T-helper 17 cell (primary cell): ENCODE measurements at places on chromosomes 6 and 20.

DNA sequence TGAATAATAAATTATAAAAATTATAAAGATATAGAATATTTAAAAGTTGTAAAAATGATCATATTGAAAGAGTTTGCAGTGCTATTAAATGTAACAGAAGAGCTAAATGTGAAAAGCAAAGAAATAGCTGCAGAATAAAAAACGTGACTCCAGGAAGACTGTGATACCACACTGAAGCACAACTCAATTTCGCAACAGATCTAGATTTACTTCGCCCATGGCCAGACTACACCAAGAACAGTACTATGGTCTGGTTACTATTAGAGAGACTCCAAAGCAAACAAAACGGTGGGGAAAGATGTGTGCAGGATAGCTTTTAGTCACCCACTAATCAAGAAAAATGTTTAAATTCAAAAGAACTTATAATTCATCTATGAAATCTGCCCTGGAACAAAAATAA lies 1.9 kb downstream of the CHD6 start:
- DNase-seq = no peak

GRCh38 chr6:108673153-108673552 lies 112.4 kb downstream of the FOXO3 start:
- no peak for DNase-seq

DNA sequence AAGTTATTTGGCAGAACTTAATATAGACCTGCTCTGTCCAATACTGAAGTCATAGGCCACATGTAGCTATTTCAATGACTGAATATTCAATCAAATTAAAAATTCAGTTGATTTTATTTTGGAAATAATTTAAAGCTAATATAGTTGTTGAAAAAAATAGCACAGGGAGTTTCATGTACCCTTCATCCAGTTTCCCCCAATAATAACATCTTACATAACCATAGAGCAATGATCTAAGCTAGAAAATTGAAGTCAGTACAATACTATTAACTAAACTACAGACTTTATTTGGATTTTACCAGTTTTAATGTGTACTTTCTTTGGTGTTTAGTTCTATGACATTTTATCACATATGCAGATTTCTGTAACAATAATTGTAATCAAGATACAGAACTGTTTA lies 212.2 kb upstream of the HDDC2 start:
- DNase-seq = no peak

DNA sequence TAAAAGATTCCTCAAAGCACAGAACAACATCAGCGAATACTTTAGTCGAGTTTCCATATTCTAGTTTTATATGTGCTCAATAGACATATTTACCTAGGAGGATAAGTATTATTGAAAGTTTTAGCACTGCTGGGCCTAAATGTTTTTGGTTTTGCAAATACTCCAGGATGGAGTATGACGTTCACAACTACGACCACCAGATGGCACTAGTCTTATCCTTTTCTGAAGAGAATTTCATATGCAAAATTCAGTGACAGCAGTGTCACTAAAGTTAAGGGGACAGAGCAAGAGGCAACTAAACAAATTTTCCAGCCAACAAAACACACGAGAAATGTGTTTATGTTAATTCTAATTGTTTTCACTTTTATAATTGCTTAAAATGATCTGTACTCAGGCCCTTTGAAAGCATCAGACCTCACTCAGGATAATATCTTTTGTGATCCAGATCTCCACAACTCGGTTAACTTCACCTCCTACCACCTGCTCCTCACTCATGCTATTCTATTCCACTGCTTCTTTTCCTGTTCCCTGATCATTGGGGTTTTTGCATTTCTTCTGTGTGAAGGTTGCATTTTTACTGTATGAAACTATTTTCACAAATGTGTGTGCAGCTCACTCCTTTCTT lies 220.8 kb downstream of the TRDN start:
- no peak for DNase-seq

GRCh38 chr6:5353971-5354370 lies 92.7 kb downstream of the FARS2 start:
- no peak for DNase-seq

DNA sequence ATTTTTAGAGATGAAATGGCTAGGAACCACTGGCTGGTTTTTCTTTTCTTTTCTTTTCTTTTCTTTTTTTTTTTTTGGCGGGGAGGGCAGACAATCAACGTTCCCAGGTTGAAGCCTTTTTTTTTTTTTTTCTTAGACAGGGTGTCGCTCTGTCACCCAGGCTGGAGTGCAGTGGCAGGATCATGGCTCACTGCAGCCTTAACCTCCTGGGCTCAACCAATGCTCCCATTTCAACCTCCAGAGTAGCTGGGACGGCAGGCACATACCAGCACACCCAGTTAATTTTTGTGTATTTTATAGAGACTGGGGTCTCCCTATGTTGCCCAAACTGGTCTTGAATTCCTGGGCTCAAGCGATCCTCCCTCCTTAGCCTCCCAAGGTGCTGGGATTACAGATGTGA lies 18.8 kb upstream of the ITCH start:
- no peak for DNase-seq

GRCh38 chr6:38776515-38776914 lies 61.4 kb downstream of the DNAH8 start:
- no peak for DNase-seq

DNA sequence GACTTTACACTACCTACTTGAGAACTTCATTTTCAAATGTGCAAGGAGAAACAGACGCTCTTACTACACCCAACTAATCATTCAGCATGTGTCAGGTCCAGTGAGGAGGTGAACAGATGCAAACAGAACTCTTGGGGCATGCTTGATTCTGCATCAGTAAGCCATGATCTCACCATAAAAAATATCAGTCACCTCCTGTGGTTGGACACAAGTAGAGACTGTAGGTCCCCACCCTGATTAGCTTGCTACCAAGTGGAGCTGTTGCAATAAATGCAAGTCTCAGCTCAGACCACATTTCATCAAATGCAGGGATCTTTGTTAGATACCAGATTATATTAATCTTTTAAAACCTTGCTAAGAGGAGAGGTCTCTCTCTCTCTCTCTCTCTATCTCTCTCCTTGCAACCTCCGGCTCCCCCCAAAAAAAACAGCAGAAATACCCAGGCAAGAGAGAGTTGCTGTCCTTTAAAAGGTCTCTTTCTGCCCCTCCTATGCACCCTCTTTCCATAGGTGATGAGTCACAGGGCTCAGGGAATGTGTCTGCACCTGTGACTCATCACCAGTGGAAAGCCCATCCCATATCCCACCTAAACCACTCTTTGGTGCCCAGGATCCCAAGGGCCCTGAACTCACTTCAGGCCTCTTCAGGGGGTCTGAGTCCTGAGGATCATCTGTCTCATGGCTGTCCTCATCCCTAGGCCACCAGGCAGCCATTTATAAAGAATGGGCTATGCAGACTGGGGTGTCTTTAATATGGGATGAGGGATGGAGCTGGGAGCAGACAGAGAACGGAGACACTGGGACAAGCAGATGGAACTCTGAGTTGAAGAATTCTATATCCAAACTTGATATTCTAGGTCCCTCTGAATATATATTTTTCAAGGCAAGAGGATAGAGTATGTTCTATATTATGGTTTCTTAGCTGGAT lies 154.5 kb downstream of the QRSL1 start:
- DNase-seq = no peak

GRCh38 chr6:89612121-89612520 lies 26.4 kb downstream of the LYRM2 start:
- DNase-seq = no peak

- no peak for DNase-seq
Observed at GRCh38 chr6:36848658-36849441, 9.6 kb upstream of the CPNE5 start.

DNA sequence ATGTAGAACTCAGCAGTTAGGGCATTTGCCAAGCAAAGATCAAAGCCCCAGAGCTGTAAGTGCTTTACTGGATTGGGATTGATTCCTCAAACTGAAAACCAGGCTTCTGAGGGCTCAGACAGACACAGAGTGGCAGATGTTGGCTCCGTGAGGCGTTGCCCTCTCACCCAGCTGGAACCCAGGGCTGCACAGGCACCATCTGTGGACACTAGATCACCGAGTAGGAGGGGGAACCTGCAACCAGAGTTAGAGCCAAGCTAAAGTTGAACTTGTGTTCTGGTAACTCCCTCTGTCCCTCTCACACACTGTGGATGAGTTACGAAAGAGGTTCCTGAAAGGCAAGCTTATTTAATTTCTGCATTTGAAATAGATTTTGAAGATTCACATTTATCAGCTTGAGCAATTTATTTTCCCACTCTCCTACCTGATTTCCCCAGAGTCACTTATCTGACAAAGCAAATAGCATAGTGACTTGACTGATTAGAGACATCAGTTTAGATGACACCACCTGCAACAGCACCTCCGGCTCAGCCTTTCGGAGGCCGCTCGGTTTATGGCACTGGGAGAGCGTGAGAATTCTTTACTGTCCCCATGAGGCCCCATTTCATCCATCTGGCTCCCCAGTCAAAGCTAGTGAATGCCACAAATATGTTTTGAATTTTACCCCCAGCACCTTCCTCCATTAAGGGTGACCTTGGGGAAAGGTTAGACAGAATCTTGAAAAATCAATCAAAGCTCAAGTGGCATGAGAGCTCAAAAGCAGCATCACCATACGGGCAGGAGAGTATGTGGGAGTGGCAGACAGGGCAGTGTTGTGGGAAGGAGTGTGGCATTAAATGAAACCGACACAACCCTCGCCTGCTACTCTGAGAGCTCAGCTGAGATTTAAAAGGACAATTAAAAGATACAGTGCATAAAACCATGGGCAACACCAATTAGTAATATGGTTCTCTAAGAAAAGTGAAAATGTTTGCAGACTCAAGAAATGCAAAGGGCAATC lies 48.5 kb downstream of the RPF2 start:
- no peak for DNase-seq

DNA sequence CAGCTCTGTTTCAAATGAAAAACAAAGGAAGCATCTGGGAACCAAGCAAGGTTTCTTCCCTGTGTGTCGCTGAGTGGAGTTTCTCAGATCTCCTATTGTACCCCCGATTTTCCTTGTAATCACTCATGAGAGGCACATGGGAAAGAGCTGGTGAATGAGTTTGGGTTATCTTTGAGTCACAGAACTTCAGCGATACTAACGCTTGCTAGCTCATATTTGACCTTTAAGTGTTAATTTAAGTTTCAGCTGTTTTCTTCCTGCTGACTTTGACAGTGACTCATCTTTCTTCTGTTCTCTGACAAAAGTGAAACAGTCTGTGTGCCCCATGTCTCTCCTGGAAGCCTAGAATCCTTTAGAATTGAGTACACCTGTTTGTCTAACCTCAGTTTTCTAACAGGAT lies 261.1 kb upstream of the RGS17 start:
- no peak for DNase-seq

DNA sequence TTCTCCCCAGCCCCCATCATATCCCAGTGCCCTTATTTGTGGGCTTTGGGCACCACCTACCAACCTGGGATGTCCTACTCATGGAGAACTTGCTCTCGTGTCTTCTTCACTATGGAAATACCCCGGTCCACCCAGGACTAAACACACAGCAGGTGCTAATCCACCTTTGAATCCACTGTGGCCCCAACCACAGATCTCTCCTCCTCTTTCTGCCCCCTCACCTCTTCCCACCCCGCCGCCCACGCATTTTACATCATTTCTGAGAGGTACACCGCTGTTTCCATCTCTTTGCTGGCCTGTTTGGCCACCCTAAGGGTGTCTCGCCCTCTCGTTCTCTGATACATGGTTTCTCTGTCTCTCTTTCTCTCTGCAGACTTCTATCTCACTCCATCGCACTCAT lies 82.5 kb upstream of the CTNNBL1 start:
- no peak for DNase-seq

DNA sequence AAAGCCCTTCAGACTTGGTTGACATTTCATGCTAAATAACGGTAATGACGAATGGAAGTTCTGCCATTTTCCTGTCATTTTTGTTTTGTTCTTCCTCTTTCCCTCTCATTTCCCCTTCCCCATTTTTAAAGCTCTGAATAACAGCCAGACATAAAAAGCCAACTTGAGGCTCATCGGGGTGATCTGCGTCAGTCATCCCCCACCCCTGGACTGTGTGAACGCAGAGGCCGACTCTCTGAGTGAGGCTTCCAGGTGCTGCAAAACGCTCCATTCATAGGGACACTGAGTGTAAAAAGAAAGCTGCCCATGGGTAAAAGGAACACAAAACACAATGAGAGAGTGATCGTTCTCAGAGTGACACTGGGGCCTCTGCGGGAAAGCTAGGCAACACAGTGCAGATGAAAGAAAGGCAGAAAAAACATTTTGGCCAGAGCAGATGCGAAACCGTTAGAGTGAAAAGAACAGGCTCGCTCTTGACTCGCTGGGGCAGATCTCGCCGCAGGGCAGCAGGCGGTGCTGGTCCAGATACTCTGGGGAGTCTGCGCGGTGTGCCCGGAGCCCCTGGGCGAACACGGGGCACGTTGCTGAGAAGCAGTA lies 684.8 kb downstream of the QKI start:
- no peak for DNase-seq

- peak; percentile 86 for DNase-seq
Observed at GRCh38 chr20:3820048-3820900, at the start of gene AP5S1. TSS of gene AP5S1 (plus strand) at chr20:3820547. CDS start at chr20:3822118, 1,571 bp downstream.

DNA sequence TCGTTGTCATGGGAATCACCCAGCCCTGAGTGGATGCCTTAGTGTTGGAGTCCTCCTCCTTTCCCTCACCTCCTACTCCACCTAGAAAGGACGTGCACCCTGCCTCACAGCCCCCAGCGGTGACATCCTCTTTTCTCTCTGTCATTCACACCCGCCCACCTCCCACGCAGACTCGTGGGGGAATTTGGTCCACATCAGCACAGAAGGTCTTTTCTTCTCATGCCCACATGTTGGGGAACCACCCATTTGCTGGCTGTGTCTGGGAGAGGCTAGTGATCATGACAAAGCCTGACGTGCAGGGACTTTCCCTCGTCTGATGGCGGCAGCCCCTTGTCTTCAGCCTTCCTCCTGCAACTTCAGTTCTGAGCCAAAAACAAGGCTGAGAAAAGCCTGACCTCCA lies 96.0 kb upstream of the CNKSR3 start:
- DNase-seq = peak; percentile 42

GRCh38 chr6:138691595-138692057 lies 81.9 kb upstream of the CCDC28A start:
- DNase-seq = no peak

DNA sequence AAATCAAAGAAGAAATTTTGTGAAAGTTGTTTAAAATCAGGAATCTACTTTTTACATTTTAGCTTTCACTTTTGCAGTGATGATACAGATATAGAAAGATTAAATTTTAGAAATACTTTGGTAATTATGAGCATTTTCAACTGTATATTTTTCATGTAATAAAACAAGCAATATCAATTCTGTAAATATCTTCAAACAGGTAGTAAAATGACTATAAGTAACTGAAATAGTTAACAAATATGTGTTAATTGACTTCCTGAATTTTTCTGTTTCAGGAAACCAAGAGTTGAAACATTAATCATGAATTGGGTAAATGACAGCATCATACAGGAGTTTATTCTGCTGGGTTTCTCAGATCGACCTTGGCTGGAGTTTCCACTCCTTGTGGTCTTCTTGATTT lies at the start of gene OR2B6:
Gene OR2B6 (plus strand): TSS at position 301 of the 400 bp plus-strand sequence. CDS start 0 bp downstream, at position 301.
- DNase-seq = no peak

GRCh38 chr6:1695546-1696462 lies 86.1 kb downstream of the FOXC1 start:
- no peak for DNase-seq
